Left ventricle myocardium inferior (tissue), 1 donor: ENCODE measurements at places on chromosomes 1 and 21.

GRCh38 chr1:4309676-4310320 is 344.6 kb upstream of the AJAP1 start:
- no peak for DNase-seq

GRCh38 chr1:222373831-222374602 is 173.9 kb downstream of the HHIPL2 start:
- no peak for DNase-seq

GRCh38 chr21:45327441-45328197 is 39.9 kb upstream of the POFUT2 start:
- peak; percentile 13 for DNase-seq

GRCh38 chr1:109990302-109990653 is 5.7 kb downstream of the AHCYL1 start:
- DNase-seq = no peak

DNA sequence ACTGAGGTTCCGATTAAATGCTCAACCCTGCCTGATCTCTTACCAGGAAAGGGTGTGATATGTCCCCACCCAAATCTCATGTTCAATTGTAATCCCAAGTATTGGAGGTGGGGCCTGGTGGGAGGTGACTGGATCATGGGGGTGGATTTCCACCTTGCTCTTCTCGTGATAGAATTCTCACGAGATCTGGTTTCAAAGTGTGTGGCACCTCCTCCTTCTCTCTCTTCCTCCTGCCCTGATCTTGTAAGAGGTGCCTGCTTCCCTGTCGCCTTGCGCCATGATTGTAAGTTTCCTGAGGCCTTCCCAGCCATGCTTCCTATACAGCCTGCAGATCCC is 34.9 kb downstream of the RSPH1 start:
- DNase-seq = no peak

- peak; percentile 80 for DNase-seq
Measured at GRCh38 chr1:39652105-39652504, 12.7 kb upstream of the HEYL start.

DNA sequence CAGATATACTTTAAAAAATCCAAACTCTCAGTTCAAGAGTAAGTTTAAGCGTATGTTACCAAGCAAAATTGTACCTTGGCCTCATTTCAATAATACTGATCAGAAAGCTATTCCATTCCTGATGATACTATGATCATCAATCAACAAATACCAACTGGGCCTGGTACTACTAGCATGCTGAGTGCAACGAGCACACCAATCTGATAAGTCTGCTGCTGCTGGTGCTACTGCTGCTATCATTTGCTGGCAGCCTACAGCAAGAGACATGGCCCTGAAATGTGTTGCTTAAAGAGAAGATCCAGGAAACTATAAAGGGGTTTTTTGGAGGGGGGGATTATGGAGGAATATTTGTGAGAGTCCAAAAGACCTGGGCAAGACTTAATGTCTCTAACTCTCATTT is 39.7 kb downstream of the NME7 start:
- DNase-seq = no peak

GRCh38 chr1:24470592-24470991 is 32.0 kb upstream of the RCAN3 start:
- no peak for DNase-seq

- DNase-seq = no peak
Measured at GRCh38 chr1:17887661-17888371, 132.7 kb downstream of the ACTL8 start.

DNA sequence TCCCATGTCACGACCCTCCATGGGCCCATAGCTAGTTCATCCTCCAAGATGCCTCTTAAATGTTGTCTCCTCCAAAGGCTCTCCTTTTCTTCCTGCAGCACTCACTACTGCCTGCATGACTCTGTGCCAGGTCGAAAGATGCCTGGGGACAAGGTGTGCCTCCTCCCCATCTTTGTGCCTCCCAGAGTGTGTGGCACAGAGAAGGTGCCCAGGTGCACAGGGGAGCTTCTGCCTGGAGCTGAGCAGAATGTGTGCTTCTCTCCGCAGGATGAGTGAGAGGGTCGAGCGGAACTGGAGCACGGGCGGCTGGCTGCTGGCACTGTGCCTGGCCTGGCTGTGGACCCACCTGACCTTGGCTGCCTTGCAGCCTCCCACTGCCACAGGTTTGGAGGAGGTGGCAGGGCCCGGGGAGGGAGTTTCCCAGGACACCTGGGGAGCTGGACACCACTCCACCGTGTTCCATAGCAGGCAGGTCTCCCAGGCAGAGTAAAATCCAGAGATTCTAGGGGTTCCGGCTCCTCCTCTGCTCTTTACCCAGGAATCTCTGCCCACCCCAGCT is 6.9 kb upstream of the PPM1J start:
- DNase-seq = no peak

GRCh38 chr1:90039652-90040051 is 44.7 kb downstream of the ZNF326 start:
- no peak for DNase-seq

DNA sequence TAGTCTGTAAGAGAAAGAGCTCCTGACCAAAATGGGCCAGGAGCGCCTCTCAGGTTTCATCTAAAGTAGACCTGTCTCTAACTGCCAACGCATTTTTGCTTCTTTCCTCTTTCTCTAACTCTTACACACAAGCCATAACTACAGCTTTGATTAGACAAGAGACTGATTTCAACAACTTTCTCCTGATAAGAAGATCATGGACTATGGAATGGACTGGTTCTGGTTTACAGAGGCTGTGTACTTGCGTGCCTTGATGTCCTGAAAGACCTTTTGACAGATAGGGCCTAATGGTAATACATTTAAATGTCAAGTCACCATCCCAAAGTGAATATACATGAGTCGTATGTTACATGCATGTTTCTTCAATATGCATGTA is 3.7 kb upstream of the SETD4 start:
- no peak for DNase-seq

DNA sequence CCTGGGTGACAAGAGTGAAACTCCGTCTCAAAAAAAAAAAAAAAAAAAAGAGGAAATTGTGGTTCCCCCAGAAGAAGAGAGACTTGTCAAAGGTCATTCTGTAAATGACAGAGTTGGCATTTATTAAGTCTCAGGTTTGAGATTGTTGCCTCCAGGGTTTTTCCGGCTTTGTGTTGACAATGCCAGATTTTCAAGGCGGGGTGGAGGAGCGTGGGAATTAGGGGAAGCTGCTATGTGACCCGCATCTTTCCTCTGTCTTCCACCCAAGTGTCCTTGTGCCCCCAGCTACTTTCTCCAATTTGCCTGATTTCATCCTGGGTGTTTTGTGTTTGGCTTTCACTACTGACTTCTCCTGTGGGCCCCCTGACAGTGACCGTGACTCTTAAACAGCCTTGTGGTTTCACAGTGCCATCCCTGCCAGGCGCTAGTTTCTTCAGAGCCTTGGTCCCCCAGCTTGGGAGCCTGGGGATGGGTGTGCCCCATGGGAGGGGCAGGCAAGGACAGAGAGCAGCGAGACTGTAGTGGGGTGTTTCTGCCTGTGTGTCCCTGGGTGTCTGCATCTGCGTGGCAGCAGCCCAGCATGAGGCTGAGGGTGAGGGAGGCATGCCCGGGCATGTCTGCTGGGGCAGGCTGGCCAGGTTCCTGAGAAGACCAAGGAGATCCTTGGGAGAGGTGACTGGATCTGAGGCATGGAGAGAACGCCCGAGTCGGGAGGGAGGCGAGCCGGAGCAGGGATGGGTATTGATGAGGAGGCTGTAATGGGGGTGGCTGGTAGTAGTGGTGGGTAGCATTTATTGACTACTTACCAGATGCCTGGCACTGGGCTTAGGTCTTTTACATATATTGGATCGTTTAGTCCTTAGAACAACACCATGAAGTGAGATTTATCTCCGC is 46.3 kb downstream of the IER5 start:
- no peak for DNase-seq

DNA sequence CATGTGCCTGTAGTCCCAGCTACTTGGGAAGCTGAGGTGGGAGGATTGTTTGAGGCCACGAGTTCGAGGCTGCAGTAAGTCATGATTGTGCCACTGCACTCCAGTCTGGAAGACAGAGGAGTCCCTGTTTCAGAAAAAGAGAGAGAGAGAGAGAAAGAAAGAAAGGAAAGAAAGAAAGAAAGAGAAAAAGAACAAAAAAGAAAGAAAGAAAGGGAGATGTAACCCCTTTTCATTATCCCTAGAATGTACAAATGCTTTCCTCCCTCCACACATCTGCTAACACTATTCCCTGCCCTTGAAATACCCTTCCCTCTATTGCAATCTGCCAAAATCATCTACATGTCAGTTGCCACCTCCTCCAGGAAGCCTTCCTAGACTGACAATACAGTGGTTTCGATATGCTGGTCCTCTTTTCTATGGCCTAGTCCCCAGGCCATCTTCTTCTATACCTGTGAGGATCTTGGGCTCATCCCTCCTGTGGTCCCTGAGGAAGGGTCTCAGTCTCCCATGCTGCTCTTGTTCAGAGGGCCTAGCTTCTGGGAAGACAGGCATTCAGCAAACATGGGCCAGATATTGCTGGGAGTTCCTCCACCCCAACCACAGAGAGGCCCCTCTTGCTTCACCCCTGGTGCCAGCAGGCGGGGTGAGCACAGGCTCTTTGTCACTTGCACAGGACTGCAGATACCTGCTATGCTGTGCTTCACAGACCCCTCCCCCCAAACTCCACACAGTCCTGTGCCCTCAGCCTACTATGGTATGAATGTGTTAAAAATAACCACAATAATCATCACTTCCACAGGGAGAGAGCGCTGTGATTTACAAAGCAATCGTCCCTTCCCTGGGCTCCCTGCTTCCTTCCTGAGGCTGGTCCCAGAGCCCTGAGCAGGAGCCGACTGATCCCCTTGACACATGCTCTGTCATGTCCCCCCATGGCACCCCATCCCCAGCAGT is 14.1 kb downstream of the ADGRB2 start:
- no peak for DNase-seq

- DNase-seq = no peak
Measured at GRCh38 chr1:83546874-83547273, 452.1 kb downstream of the TTLL7 start.

DNA sequence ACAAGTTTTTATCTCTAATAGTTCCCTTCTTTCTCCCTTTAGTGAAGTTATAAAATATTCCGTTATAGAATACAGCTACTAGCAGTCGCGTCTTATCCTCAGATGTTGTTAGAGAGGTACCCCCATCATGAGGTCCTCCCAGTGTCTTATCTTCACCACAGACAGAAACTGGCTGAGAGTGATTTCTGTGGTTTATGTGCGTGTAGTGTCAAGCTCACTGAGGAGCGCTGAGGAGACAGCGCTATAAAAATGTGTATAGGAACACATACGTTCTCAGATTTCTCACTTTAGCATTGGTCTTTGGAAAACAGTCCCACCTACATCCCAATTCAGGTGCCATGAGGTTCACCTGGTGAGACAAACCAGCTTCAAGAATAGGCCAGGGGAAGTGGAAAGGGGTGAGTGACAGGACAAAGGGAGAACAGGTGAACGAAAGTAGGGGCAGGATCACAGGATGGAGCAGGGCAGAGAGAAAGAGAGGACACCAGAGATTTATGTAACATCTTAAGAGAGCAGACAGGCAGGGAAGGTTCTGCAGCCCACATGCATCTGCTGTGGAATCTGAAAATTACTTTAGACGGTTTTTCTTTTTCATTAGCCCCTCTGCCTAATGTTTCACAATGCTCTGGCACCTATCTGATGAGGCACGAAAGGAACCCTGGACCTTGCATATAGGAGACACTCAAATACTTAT is 2.7 kb upstream of the PLEKHO1 start:
- no peak for DNase-seq

- peak; percentile 54 for DNase-seq
Measured at GRCh38 chr1:7366286-7366954, 404.7 kb upstream of the VAMP3 start.
